ENCODE measurements at places on chromosomes 4 and X. TPM values are rescaled to one million over a fixed set of nuclear protein-coding genes. Genes with fewer than 3 reads are reported as not detected.

SPATA18 gene
- total RNA-seq = 0.36 TPM

ADGRG4 gene
- total RNA-seq = not detected

GRCh38 chr4:122625156-122625555 lies 4.3 kb upstream of the IL21 start:
- no peak for DNase-seq
- H3K4me3 ChIP-seq = no peak overlapping the region
- no peaks in the 10 kb centered on the region for H3K27me3 ChIP-seq
- no peaks in the 10 kb centered on the region for H3K36me3 ChIP-seq
- no peak overlapping the region for H3K27ac ChIP-seq
- no peaks in the 10 kb centered on the region for H3K4me1 ChIP-seq

YIPF7 gene
- total RNA-seq = not detected

DNA sequence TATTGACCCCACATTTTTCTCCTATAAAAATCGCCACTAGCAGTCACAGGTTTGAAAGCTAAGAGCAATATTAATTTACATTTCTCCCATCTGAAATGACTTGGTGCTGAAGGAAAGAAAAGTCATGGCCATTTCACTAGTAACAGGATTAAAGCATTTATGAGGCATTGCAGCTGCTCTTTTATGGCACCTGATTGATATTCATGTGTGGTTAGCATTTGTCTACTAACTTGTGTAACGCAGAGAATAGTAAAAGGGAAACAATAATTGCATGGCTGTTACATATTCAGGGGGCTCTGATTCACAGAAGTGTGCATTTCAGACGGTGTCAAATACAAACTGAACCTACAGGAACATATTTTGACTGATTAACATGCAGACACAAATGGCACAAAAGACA lies 5.2 kb downstream of the PCDH19 start:
- no peak for DNase-seq
- no peak overlapping the region for H3K4me3 ChIP-seq
- peaks cover 36% of the 10 kb centered on the region for H3K27me3 ChIP-seq
- H3K4me1 ChIP-seq = no peaks in the 10 kb centered on the region
- no peaks in the 10 kb centered on the region for H3K36me3 ChIP-seq

PDE6B gene
- total RNA-seq = 14.2 TPM

DNA sequence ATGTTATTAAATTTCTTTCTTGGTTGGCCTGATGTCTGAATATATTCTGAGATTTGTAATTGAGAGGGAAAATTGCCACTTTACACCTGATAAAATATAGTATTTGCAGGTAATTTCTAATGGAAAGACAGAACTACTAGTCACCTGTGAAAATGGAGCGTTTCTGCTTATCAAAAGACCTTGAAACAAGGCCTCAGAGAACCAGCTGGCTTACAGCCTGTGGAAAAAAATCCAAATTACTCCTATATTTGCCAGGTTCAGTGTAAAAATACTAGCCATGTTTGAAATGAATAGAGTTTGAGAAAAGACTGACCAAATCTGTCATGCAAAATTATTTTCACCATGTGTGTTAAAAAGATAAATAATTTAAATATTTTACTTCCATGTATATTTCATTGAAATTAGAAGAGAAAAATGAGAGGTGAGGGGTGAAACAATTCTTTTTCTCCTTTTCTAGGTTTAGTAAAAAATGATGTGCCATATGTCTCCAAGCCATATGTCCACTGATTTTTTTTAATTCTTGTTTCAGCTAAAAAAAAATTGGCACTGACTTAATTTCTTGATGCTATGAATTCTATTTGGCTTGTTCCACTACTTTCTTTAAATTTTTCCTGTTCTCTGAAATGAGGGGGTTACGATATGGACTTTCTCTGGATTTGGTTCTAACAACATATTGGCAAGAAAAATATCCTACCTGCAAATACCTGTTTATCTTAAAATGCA lies 464.9 kb downstream of the GRXCR1 start:
- no peaks in the 10 kb centered on the region for H3K4me1 ChIP-seq
- DNase-seq = no peak
- no peak overlapping the region for H3K4me3 ChIP-seq
- H3K27me3 ChIP-seq = no peaks in the 10 kb centered on the region
- no peaks in the 10 kb centered on the region for H3K36me3 ChIP-seq

MID1 gene
- total RNA-seq = not detected

DNA sequence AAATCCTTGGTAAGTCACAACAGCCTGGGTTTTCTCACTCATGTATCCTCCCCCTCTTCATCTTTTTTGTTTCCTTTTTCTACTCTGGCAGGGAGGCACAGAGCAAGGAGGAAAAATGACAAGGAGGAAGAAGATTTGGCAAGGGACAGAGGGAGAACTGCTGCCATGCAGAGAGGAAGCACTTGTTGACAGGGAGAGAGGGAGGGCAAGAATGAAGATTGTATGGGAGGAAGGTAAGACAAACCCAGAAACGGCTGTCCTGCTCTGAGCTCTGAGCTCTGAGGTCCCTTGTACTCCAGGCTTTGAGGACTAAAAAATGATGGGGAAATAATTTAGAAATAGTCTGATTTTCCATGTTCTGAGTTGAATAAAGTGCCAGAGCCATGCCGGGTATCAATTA lies 123.9 kb downstream of the DCHS2 start:
- no peaks in the 10 kb centered on the region for H3K4me1 ChIP-seq
- peaks cover 4% of the 10 kb centered on the region for H3K27me3 ChIP-seq
- DNase-seq = no peak
- no peak overlapping the region for H3K27ac ChIP-seq
- no peak overlapping the region for H3K4me3 ChIP-seq

DNA sequence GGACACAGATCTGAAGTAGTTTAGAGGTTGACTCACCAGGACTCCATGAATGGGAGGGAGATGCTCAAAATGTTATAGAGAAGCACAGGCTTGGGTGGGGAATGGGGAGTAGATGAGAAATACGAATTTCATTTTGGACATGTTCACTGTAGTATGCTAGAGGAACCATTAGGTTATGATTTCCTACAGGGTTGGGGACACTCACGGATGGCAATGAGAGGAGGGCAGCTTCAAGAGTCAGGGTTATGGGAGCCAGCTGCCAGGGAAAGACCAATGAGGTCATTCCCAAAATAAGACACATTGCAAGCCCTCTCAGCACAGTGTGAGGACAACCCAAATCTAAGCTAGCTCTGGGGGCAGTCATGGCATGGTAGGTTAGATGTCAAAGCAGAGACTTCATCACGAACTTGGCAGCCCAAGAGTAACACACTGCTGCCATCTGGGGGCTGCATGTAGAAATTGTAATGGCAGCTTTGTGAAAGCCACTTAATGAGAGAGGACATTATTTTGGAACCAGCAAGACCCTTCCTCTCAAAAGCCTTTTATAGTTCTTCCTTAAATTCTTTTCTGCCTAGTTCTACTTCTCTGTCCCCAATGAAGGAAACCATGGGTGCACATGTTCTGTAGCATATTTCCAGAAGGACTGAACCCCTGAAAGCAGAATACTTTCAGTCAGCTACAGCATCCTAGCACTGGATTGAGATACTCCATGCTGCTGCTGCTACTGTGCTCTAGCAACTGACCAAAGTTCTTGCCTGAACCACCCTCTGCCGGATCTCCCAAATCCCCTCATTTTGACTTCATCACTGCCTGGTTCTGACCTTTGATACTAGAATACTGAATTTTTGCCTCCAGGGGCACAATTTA lies 16.2 kb upstream of the ZCCHC12 start:
- H3K36me3 ChIP-seq = no peaks in the 10 kb centered on the region
- H3K27ac ChIP-seq = no peak overlapping the region
- DNase-seq = peak; percentile 12

- no peak overlapping the region for H3K27ac ChIP-seq
- H3K36me3 ChIP-seq = no peaks in the 10 kb centered on the region
- H3K4me1 ChIP-seq = no peaks in the 10 kb centered on the region
- H3K27me3 ChIP-seq = no peaks in the 10 kb centered on the region
- H3K4me3 ChIP-seq = no peak overlapping the region
Measured at GRCh38 chr4:22881411-22881810, 188.7 kb downstream of the GBA3 start.

DNA sequence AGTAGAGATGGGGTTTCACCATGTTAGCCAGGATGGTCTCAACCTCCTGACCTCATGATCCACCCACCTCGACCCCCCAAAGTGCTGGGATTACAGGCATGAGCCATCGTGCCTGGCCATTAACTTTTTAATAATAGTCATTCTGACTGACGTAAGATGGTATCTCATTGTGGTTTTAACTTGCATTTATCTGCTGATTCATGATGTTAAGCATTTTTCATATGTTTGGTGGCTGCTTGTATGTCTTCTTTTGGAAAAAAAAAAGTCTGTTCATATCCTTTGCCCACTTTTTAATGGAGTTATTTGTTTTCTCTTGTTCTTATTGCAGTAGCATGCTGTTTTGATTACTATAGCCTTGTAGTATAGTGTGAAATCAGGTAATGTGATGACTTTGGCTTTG lies 45.8 kb downstream of the ANXA10 start:
- no peak for DNase-seq
- H3K27ac ChIP-seq = no peak overlapping the region
- no peak overlapping the region for H3K4me3 ChIP-seq
- H3K4me1 ChIP-seq = no peaks in the 10 kb centered on the region
- no peaks in the 10 kb centered on the region for H3K36me3 ChIP-seq

DNA sequence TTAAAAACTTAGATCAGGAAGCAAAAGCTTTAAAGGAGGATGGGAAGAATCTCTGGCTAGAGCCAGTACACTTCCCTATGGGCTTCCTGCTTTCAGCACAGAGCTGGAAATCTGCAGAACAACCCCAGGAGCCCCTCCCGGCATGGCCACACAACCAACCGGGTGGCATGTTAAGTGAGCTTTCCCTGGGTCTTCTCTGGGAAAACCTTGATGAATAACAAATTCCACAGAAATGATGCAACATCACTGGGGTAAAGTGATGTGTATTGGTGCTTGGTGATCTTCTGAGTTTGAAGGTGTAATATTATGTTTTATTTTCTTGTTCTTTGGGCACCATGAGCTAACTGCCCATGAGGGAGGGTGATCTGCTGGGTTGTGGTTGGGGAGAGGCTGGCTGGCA lies 22.1 kb downstream of the NHS start:
- H3K27ac ChIP-seq = no peak overlapping the region
- no peak overlapping the region for H3K4me3 ChIP-seq
- DNase-seq = no peak
- no peaks in the 10 kb centered on the region for H3K27me3 ChIP-seq

DNA sequence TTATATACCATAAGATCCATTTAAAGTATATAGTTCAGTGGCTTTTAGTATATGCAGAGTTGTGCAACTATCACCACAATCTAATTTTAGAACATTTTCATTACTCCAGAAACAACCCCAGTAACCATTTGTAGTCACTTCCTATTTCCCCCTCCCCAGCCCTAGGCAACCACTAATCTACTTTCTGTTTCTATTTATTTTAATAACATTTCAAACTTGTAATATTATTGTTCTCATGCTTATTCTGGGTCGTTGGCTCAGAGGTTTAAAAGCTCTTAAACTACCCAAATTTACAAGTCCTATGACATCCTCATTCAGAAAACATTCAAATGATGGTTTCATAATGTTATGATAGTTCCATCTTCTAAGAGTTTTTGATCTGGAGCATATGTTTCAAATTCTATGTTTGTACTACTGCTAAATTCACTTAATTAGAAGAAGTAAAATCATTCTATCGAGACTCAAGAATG lies 18.4 kb downstream of the XIAP start:
- no peaks in the 10 kb centered on the region for H3K36me3 ChIP-seq
- no peaks in the 10 kb centered on the region for H3K27me3 ChIP-seq

DNA sequence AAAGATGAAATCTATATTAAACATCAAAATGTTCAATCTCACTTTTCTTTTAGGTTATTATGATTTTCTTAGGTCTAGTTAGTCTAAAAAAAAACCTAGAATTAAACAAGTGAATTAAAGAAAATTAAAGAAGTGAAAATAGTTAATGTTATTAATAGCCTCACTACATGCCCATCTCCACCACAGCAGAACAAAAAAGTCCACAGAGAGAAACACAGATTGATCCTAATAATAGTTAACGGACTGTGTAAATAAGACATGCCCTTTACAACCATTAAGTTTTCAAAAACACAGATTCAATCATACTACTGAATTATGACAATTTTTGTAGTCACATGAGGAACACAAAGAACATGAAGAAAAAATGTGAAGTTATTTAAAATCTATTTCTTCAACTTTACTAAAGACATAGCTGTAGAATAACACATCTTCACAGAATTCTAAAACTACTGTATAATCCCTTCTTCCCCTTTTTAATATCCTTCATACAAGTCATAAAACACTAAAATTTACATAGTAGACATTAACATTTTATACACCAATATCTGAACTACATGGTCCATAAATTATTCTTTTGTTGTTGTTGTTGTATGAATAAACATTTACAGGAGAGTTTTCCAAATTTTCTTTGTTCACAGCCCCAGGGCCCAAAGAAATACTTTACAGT lies 15.3 kb downstream of the HELQ start:
- DNase-seq = no peak
- no peaks in the 10 kb centered on the region for H3K27me3 ChIP-seq
- H3K27ac ChIP-seq = no peak overlapping the region
- H3K36me3 ChIP-seq = peaks cover 51% of the 10 kb centered on the region
- H3K4me1 ChIP-seq = no peaks in the 10 kb centered on the region
- no peak overlapping the region for H3K4me3 ChIP-seq

HTN1 gene
- not detected for total RNA-seq

DNA sequence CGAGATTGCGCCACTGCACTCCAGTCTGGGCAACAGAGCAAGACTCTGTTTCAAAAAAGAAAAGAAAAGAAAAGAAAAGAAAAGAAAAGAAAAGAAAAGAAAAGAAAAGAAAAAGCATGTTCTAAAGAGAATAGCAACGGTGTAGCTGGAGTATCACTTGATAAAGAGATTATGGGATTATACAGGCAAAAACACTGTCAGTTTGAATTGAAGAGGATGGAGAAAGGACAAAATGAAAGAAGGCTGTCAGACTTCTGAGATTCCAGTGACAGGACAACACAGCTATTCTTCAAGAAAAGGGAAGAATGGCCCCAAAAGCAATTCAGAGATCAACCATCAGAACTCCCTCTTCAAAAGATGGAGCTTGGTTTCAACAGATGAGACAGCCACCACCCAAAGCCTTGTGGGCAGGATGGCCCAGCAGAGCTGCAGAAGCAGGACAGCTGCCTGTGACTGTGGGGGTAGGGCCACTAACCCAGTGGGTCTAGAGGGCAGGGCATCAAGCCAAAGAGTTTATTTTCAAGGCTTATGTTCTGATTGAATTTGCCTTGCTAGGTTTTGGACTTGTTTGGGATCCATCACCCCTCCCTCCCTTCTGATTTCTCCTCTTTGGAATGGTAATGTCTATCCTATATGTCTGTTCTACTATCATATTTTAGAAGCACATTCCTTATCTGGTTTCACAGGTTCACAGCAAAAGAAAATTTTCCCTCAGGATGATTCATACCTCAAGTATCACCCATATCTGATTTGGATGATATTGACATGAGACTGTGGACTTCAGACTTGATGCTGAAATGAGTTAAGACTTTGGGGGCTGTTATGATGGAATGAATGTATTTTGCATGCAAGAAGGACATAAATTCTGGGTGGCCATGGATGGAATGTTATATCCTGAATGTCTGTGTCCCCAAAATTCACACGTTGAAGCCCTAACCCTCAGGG lies 17.5 kb downstream of the RFC1 start:
- H3K4me3 ChIP-seq = no peak overlapping the region
- H3K36me3 ChIP-seq = peaks cover 4% of the 10 kb centered on the region
- DNase-seq = no peak
- H3K27me3 ChIP-seq = no peaks in the 10 kb centered on the region

AFM gene
- not detected for total RNA-seq

- H3K27ac ChIP-seq = no peak overlapping the region
- no peaks in the 10 kb centered on the region for H3K4me1 ChIP-seq
- H3K4me3 ChIP-seq = no peak overlapping the region
- no peaks in the 10 kb centered on the region for H3K36me3 ChIP-seq
- H3K27me3 ChIP-seq = no peaks in the 10 kb centered on the region
Measured at GRCh38 chr4:143381189-143382118, 44.8 kb downstream of the GAB1 start.

PPP2R3B gene
- 30.5 TPM for total RNA-seq

ABCG2 gene
- not detected for total RNA-seq
